Natural killer cell treated with Interleukin-12 subunit alpha and Interleukin-12 subunit beta and Interleukin-15 and Interleukin-18, amount 100 ng/mL, for 72 hours (primary cell): ENCODE measurements at places on chromosomes 4 and X. TPM values are rescaled to one million over a fixed set of nuclear protein-coding genes. Genes with fewer than 3 reads are reported as not detected.

- H3K27ac ChIP-seq: peak overlapping the region; percentile 90
- peak overlapping the region; percentile 87 for H3K4me3 ChIP-seq
- peaks cover 67% of the 10 kb centered on the region for H3K4me1 ChIP-seq
- no peaks in the 10 kb centered on the region for H3K27me3 ChIP-seq
- H3K36me3 ChIP-seq: peaks cover 20% of the 10 kb centered on the region
Observed at GRCh38 chr4:38130884-38131283, 170.7 kb downstream of the PTTG2 start.

GRCh38 chrX:153669174-153669890 lies 4.3 kb downstream of the PNCK start:
- no peak overlapping the region for H3K4me3 ChIP-seq
- H3K27ac ChIP-seq: no peak overlapping the region
- peaks cover 7% of the 10 kb centered on the region for H3K4me1 ChIP-seq
- DNase-seq: peak; percentile 59
- H3K36me3 ChIP-seq: no peaks in the 10 kb centered on the region

- H3K36me3 ChIP-seq: no peaks in the 10 kb centered on the region
- no peak overlapping the region for H3K27ac ChIP-seq
- DNase-seq: no peak
- H3K27me3 ChIP-seq: peaks cover 10% of the 10 kb centered on the region
- H3K4me3 ChIP-seq: no peak overlapping the region
Observed at GRCh38 chrX:139023531-139023930, 312.0 kb upstream of the FGF13 start.

- no peaks in the 10 kb centered on the region for H3K4me1 ChIP-seq
- no peak for DNase-seq
- H3K36me3 ChIP-seq: no peaks in the 10 kb centered on the region
- no peaks in the 10 kb centered on the region for H3K27me3 ChIP-seq
Observed at GRCh38 chr4:87802858-87803257, 3.5 kb downstream of the IBSP start.

- H3K27ac ChIP-seq: no peak overlapping the region
- no peaks in the 10 kb centered on the region for H3K4me1 ChIP-seq
- H3K4me3 ChIP-seq: no peak overlapping the region
- H3K27me3 ChIP-seq: no peaks in the 10 kb centered on the region
- peaks cover 5% of the 10 kb centered on the region for H3K36me3 ChIP-seq
- no peak for DNase-seq
Observed at GRCh38 chr4:92199135-92199534, 104.6 kb upstream of the GRID2 start.

DNA sequence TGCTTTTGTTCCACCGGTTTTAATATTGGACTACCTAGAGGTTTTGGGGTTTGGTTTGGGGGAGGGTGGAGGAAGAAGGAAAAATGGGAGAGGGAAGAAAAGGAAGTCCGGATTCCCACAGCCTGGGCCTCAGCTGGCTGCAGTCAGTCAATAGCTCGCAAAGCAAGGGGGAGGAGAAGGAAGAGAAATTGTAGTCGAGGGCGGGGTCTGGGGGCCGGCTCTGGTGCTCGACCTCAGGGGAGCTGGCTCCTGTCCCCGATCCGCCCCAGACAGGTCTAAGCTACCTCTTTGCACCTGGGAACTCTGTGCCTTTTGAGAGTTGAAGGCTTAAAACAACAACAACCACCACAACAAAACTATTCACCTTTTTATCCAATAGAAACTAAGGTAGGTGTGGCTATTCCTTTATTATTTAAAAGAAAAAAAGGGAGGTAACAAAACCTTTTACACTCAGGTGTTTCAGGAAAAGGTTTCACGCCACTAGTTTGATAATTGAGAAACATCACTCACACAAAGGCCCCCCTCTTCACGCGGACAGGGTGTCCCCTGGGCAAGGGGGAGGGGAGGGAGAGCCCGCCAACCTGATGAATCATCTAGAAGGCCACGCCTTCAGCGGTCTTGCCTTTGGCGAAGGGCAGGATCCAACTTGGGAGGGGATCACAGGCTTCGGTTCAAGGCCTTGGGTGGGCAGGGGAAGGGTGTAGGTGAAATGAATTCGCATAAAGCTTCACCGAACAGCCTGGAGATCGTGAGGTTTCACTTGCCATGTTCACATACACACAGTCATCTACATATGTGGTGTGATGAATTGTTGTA lies 1.6 kb upstream of the LNX1 start:
- no peak overlapping the region for H3K27ac ChIP-seq
- peaks cover 47% of the 10 kb centered on the region for H3K27me3 ChIP-seq
- H3K4me3 ChIP-seq: no peak overlapping the region
- DNase-seq: no peak
- H3K36me3 ChIP-seq: no peaks in the 10 kb centered on the region

- H3K4me1 ChIP-seq: peaks cover 21% of the 10 kb centered on the region
- peak; percentile 88 for DNase-seq
- H3K27me3 ChIP-seq: no peaks in the 10 kb centered on the region
- H3K27ac ChIP-seq: peak within 1 kb of the TSS; percentile 94
- peak within 1 kb of the TSS; percentile 99 for H3K4me3 ChIP-seq
Observed at GRCh38 chrX:3713225-3713936, at the start of gene PRKX. Gene PRKX, minus strand, starts transcription at chrX:3713649. Its CDS starts 396 bp downstream, at chrX:3713253.

DNA sequence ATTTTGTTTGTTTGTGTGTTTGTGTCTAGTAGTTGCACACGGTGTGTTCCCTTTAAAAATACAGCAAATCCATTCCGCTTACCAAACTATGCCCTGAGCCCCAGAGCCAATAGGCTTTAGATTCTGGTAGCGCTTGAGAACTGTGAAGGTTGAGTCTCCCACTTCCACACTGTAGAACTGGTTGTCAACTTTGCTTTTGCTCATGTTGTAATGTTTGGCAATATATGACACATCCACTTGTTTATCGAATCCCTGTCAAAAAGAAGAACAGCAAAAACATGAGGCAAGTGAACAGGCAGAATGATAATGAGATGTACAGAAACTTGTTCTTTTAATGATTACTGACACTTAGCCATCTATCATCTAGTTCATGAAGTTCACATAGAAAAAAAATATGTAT lies 200.6 kb downstream of the MAPK10 start:
- no peaks in the 10 kb centered on the region for H3K36me3 ChIP-seq
- no peaks in the 10 kb centered on the region for H3K27me3 ChIP-seq
- no peak overlapping the region for H3K27ac ChIP-seq
- no peak for DNase-seq
- no peak overlapping the region for H3K4me3 ChIP-seq

GRCh38 chrX:1587161-1587560 lies 4.2 kb upstream of the AKAP17A start:
- no peak overlapping the region for H3K4me3 ChIP-seq
- DNase-seq: no peak
- no peaks in the 10 kb centered on the region for H3K36me3 ChIP-seq
- H3K27me3 ChIP-seq: no peaks in the 10 kb centered on the region
- peaks cover 13% of the 10 kb centered on the region for H3K4me1 ChIP-seq

GRCh38 chrX:102338162-102338561 lies 91.2 kb downstream of the NXF2 start:
- H3K4me3 ChIP-seq: no peak overlapping the region
- no peak overlapping the region for H3K27ac ChIP-seq
- no peaks in the 10 kb centered on the region for H3K4me1 ChIP-seq
- no peaks in the 10 kb centered on the region for H3K36me3 ChIP-seq
- no peak for DNase-seq

- no peak overlapping the region for H3K4me3 ChIP-seq
- no peaks in the 10 kb centered on the region for H3K27me3 ChIP-seq
- peaks cover 26% of the 10 kb centered on the region for H3K36me3 ChIP-seq
- peaks cover 2% of the 10 kb centered on the region for H3K4me1 ChIP-seq
- no peak overlapping the region for H3K27ac ChIP-seq
Observed at GRCh38 chr4:25803720-25804225, 59.0 kb downstream of the SEL1L3 start.

GRCh38 chrX:137988470-137988869 lies 422.5 kb downstream of the ZIC3 start:
- H3K27me3 ChIP-seq: peaks cover 5% of the 10 kb centered on the region
- H3K36me3 ChIP-seq: no peaks in the 10 kb centered on the region
- no peaks in the 10 kb centered on the region for H3K4me1 ChIP-seq
- no peak overlapping the region for H3K4me3 ChIP-seq
- DNase-seq: no peak

DNA sequence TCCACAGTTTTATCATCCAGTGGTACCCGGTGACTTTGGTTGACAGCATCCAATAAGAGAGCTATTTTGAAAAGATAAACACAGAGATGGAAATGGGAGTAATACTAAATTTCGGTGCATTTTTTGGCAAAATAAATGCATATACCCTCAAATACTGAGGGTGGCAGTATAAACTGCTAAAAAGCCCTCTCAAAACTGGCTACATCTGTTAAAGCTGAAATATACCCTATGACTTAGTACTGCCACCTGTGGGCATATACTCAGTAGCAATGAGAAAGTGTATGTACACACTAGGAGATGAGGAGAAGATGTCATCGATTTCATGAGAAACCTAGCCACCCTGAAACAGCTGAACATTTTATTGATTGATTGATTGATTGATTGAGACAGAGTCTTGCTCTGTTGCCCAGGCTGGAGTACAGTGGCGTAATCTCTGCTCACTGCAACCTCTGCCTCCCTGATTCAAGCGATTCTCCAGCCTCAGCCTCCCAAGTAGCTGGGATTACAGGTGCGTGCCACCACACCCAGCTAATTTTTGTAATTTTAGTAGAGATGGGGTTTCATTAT lies 12.2 kb upstream of the TMEM128 start:
- no peak overlapping the region for H3K4me3 ChIP-seq
- no peaks in the 10 kb centered on the region for H3K36me3 ChIP-seq
- peaks cover 14% of the 10 kb centered on the region for H3K4me1 ChIP-seq

GRCh38 chrX:138067415-138067814 lies 501.5 kb downstream of the ZIC3 start:
- no peak overlapping the region for H3K27ac ChIP-seq
- no peaks in the 10 kb centered on the region for H3K4me1 ChIP-seq
- no peaks in the 10 kb centered on the region for H3K27me3 ChIP-seq
- no peak for DNase-seq
- no peaks in the 10 kb centered on the region for H3K36me3 ChIP-seq
- H3K4me3 ChIP-seq: no peak overlapping the region

DNA sequence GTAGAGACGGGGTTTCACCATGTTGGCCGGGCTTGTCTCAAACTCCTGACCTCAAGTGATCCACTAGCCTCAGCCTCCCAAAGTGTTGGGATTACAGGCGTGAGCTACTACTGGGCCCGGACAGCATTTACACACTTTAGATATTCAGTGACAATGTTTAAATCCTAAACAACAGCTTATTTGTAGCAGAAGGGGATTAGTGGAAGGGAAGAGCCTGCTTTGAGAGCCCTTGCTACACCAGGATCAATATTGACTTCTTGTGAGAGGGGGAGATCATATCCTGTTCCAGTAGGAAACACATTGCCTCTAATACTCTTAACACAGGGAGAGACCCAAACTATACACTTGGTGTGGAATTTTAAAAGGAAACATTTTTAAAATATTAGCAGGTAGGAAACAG lies 7.1 kb downstream of the MGST2 start:
- H3K27ac ChIP-seq: no peak overlapping the region
- no peaks in the 10 kb centered on the region for H3K36me3 ChIP-seq
- H3K27me3 ChIP-seq: no peaks in the 10 kb centered on the region
- H3K4me3 ChIP-seq: no peak overlapping the region
- no peak for DNase-seq

- H3K27ac ChIP-seq: no peak overlapping the region
- peak; percentile 62 for DNase-seq
- H3K36me3 ChIP-seq: no peaks in the 10 kb centered on the region
- H3K4me1 ChIP-seq: peaks cover 19% of the 10 kb centered on the region
- no peaks in the 10 kb centered on the region for H3K27me3 ChIP-seq
Observed at GRCh38 chr4:120071192-120071795, 4.6 kb upstream of the MAD2L1 start.

GRCh38 chrX:39631276-39632229 lies 466.2 kb downstream of the BCOR start:
- H3K27me3 ChIP-seq: peaks cover 18% of the 10 kb centered on the region
- H3K4me1 ChIP-seq: peaks cover 19% of the 10 kb centered on the region
- no peak overlapping the region for H3K4me3 ChIP-seq
- no peak overlapping the region for H3K27ac ChIP-seq
- H3K36me3 ChIP-seq: no peaks in the 10 kb centered on the region
- no peak for DNase-seq

DNA sequence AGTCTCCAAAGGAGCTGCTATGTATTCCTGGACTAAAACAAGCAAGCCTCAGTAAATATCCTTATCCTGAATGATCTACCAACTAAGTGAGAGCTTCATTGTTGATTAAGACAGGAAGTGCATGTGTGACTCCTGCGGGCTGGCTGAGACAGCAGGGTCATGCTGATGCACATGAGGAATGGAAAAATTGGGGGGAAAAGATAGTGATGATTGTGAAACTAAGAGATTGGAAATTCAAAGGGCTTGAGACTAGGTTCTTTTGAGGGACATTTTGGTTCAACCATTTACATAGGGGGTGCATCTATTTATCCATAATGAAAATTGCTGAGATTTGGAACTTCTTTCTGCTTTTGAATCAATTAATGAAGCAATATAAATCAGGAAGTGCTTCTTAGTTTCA lies 61.1 kb upstream of the C1QTNF7 start:
- no peaks in the 10 kb centered on the region for H3K36me3 ChIP-seq
- H3K4me1 ChIP-seq: peaks cover 5% of the 10 kb centered on the region
- no peak overlapping the region for H3K27ac ChIP-seq
- DNase-seq: no peak
- H3K27me3 ChIP-seq: peaks cover 16% of the 10 kb centered on the region

DNA sequence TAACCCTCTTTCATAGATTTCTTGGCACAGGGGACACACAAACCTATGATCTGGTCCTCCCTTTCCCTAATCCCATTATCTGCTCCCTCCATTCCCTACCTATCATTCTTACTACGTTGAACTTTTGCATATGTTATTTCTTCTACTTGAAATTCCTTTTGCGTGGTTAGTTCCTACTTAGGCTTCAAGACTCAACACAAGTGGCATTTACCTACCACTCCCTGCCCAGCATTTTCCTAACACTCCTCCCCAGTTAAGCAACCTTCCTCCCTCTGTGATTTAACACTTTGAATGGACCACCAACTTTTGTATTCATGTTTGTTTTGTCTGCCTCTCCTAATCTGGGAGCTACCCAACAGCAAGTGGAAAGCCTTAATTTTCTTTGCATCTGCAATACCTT lies 1113.7 kb downstream of the STIM2 start:
- no peaks in the 10 kb centered on the region for H3K27me3 ChIP-seq
- no peak overlapping the region for H3K4me3 ChIP-seq
- no peak overlapping the region for H3K27ac ChIP-seq
- peaks cover 28% of the 10 kb centered on the region for H3K36me3 ChIP-seq
- no peaks in the 10 kb centered on the region for H3K4me1 ChIP-seq
- no peak for DNase-seq

- H3K4me1 ChIP-seq: peaks cover 18% of the 10 kb centered on the region
- H3K27ac ChIP-seq: no peak overlapping the region
- DNase-seq: no peak
- H3K36me3 ChIP-seq: no peaks in the 10 kb centered on the region
Observed at GRCh38 chr4:146369446-146369845, 152.3 kb downstream of the SLC10A7 start.

The HS3ST1 gene
- not detected for total RNA-seq

The SASH3 gene
- total RNA-seq: 317 TPM

The PHKA1 gene
- 0.50 TPM for total RNA-seq

The TEC gene
- 3.1 TPM for total RNA-seq
